Prostate gland (tissue), 2 donors: ENCODE measurements at places on chromosomes 2 and 18.

DNA sequence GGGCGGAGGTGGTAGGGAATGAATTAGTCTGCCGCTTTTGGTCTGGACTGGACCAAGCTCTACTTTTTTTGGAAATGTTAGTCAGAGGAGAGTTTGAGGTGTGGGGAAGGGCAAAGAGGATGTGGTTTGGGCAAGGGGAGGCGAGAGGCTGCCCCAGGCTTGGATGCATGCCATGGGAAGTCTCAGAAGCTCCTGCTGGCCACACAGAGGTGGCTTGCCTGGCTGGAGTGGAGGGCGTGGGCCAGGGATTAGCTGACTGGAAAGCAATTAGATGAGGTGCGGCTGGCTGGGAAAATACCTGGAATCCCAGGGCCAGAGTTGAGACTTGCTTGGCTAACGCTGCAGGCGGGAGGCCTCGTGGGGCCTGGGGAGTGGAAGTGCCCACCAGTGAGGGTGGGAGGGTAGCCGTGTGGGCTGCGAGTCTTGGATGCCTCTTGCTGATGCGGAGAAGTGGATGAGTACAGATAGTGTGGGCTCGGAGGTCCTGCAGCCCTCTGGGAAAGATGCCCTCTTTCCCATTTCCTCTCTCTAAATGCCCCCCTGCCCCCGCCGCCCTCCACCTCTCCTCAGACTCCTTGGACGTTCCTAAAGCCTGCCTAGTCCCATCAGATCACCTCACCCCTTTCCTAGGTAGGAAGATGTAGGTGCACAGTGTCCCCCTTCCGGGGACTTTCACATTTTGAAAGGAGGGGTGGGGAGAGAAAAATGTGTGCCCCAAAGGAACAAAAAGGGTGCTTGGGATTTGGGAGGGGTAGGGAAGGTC is 117.6 kb downstream of the SMAD7 start:
- DNase-seq = no peak

GRCh38 chr2:54061272-54061671 is 54.1 kb upstream of the ACYP2 start:
- no peak for DNase-seq

- DNase-seq = no peak
These were observed 57.2 kb downstream of the RAD51AP2 start for GRCh38 chr2:17461087-17461475.

DNA sequence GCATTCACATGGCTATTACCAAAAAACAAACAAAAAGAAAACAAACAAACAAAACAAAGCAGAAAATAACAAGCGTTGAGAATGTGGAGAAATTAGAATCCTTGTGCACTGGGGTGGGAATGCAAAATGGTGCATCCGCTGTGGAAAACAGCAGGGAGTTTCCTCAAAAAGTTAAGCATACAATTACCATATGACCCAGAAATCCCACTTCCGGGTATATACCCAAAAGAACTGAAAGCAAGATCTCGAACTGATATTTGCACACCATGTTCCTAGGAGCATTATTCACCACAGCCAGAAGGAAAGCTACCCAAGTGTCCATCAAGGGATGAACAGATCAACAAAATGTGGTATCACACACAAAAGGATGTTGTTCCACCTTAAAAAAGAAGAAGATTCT is 17.9 kb upstream of the TEX51 start:
- DNase-seq = no peak

GRCh38 chr18:76573325-76574025 is 78.4 kb upstream of the ZNF516 start:
- DNase-seq = no peak

GRCh38 chr18:36298126-36298741 is 721 bp downstream of the FHOD3 start:
- DNase-seq = no peak

DNA sequence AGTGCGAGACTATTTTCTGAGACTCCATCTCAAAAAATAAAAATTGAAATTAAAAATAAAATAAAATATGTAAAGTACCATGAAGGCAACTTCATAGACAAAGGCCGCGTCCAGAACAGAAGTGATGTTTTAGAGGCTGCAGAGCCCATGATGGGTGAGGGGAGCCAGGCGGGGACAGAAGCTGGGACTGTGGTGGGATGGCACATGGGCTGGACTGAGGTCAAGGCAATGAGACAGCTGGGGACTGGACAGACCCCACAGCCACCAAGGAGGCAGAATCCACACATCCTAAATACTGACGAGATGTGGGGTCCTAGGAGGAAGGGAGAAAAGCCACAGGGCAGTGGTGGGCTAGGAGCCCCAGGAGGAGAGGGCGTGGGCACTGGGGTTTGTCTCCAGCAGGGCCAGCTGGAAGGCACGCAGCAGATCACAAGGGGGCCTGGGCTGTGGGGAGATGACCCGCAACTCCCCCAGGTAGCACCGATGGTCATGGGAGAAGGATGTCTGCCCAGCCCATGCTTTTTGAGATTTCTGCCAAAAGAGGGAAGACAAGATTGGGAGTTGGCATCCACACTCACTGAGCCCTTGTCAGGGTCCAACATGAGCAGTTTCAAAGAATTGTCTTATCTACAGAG is 74.3 kb downstream of the KCNF1 start:
- no peak for DNase-seq

DNA sequence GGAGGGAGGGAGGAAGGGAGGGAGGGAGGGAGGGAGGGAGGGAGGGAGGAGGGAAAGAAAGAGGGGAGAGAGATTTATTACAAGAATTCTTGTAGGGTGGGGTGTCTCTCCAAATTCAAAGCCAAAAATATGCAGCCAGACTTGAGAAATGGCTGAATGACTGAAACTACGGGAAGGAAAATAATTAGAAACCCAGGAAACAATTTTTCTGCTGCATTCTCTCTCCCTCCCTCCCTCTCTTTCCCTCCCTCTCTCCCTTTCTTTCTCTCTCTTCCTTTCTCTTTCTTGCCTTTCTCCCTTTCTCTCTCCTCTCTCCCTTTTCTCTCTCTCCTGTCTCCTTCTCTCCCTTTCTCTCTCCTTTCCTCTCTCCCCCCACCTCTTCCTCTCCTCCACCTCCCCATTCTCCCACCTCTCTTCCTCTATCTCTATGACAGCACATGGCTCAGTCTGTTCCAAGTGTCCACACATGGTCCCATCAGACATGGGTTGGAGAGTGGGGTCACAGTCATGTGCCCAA is 218.7 kb downstream of the C1D start:
- no peak for DNase-seq

DNA sequence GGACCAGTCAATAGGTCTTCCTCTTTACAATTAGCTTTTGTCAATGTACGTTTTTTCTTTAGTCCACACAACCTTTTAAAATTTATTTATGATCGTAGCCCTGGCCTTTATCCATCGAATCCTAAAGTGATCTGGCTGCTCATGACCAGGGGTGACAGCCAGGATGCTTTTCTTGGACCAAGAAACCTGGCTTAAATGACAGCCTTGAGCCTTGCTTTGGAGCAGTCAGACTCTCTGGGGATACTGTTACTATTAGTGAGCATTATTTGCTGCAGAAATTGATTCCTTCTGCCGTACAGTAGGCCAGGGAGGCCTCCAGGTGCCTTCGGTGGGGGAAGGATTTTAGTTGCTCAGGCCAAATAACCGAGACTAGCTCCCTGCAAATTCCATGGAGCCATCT is 70.2 kb downstream of the AGAP1 start:
- DNase-seq = no peak

- DNase-seq = no peak
These were observed 15.0 kb upstream of the DSG1 start for GRCh38 chr18:31302991-31303390.

DNA sequence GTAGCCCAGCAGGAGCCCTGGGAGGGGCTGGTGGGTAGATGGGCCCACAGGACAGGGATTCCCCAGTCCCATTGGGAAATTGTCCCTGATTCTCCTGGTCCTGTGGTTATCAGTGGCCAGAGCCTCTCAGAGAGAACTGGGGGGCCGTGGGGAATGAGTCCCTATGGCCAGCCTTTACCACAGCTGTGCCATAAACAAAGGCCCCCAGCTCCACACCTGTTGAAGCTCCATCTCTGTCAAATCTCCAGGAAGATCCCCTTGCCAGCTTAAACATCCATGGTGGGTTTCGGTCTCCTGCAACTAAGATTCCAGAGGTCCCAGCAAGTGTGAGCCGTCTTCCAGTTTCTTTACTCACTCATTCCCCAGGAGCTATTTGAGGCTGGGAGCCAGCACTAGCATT is 897.1 kb downstream of the LRRTM4 start:
- DNase-seq = no peak

- no peak for DNase-seq
These were observed 16.6 kb downstream of the EFEMP1 start for GRCh38 chr2:55906993-55907392.

GRCh38 chr2:152763651-152764050 is 45.2 kb downstream of the ARL6IP6 start:
- DNase-seq = no peak

GRCh38 chr2:46690825-46691224 is 211.5 kb downstream of the TMEM247 start:
- DNase-seq = no peak

DNA sequence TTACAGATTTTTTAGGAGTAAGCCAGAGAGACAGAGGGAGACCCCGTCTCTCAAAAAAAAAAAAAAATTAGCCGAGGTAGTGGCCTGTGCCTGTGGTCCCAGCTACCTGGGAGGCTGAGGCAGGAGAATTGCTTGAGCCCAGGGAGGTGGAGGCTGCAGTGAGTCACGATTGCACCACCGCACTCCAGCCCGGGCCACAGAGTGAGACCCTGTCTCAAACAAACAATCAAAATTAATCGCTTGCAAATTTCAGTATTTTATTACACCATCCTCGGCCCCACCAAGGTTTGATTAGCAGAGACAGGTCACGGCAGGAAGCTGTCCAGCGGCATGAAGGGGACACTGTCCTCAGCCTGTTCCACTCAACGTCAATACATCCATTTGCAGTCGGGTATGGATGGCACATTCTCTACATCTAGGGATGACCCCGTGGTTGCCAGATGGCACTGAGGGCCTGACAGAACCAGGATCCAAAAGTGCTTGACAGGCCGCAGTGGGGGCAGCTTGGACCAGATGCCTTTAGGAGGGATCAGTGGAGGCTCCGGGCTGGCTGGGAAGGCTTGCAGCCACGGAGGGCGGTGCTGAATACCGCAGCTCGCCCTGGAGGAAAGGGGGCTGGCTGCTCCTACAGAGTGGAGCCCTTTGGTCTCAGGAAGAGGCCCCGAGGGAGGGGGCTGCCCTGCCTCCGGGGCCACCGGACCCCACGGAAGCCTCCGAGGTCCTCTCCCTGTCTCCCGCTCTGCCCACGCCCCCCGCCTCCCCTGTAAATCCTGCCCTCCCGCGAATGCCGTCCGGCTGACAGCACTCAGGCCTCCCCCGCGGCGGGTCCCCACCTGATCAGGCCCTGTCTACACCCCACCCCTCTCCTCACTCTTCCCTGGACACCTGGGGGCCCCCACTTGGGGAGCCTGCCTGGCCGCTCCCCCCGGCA is 13.1 kb downstream of the ASPRV1 start:
- no peak for DNase-seq

DNA sequence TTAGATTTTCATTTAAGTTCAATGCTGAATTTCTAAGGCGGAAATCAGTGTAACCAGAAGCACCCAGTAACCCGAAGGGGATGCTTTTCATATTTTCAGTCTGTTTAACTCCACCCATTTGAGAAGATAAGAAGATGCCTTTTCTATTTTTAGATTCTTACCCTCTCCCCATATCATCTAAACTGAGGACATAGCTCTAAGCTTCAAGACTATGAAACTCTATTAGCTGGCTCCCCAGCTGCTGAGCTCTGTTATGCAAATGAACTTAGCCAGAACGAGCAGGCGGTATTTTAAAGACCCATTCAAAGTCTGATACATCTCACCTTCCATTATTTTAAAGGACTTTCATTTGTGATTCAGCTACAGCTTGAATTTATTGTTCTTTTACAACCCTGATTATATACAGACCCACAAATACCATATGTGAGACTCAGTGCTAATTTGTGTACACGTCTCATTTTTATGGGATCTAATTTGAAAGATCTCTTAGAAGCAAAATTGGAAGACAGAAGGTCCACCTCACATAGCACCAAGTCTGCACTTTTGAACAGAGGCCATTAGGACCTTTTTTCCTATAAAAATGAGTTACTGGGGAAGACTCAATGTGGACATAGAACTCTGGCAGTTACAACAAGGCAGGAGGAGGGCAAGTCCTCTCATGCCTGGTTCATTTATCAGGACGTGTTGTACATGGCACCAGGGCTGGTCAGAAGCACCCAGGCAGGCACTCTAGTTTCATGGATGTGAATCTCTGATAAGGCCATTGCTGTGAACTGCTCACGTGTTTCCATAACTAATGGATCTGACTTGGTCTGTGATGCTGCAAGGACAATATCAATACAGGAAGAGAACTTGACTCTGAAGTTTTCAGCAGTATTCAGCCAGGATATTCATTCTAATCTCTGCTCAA is 16.3 kb downstream of the CDC42EP3 start:
- peak; percentile 36 for DNase-seq

GRCh38 chr2:96527286-96528005 is 9.1 kb upstream of the ARID5A start:
- DNase-seq = no peak
